GM23338 (cell line): ENCODE measurements at places on chromosomes 1 and 21. TPM values are rescaled to one million over a fixed set of nuclear protein-coding genes. Genes with fewer than 3 reads are reported as not detected.

The AMY2A gene
- total RNA-seq = not detected in 2 replicates

The NOS1AP gene
- total RNA-seq = 3.5 and 5.8 TPM in 2 replicates

The PMVK gene
- total RNA-seq = 8.1 and 11.2 TPM in 2 replicates

The ERRFI1 gene
- 51.3 and 59.8 TPM in 2 replicates for total RNA-seq

The NEGR1 gene
- total RNA-seq = 0.93 and 0.94 TPM in 2 replicates

The BSDC1 gene
- 50.7 and 55.8 TPM in 2 replicates for total RNA-seq

The TSPEAR gene
- 0.35 TPM in 1 of 2 replicates, not detected in the other for total RNA-seq

The CHIA gene
- not detected in 2 replicates for total RNA-seq

The FABP3 gene
- total RNA-seq = 19.3 and 27.9 TPM in 2 replicates

The ALX3 gene
- not detected in 2 replicates for total RNA-seq

DNA sequence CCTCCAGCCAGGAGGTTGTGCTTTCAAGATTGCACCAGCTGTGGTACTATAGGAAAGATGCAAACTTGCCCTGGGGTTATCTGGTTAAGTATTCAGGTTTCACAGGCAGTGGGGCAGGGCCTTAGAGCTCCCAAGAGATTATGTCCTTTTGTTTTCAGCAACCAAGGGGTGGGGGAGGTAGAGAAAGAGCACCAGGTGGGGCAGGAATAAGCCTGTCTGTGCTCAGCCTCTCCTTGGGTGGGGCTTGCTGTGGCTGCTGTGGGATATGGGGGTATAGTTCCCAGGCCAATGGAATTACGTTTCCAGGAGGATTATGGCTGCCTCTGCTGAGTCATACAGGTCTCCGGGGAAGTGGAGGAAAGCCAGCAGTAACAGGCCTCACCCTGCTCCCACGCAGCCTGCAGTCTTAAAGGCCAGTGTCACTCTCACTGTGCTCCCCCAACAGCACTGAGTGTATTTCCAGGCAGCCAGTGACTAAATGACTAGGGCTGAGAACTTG, 508.6 kb downstream of the RWDD3 start:
- DNase-seq = no peak

DNA sequence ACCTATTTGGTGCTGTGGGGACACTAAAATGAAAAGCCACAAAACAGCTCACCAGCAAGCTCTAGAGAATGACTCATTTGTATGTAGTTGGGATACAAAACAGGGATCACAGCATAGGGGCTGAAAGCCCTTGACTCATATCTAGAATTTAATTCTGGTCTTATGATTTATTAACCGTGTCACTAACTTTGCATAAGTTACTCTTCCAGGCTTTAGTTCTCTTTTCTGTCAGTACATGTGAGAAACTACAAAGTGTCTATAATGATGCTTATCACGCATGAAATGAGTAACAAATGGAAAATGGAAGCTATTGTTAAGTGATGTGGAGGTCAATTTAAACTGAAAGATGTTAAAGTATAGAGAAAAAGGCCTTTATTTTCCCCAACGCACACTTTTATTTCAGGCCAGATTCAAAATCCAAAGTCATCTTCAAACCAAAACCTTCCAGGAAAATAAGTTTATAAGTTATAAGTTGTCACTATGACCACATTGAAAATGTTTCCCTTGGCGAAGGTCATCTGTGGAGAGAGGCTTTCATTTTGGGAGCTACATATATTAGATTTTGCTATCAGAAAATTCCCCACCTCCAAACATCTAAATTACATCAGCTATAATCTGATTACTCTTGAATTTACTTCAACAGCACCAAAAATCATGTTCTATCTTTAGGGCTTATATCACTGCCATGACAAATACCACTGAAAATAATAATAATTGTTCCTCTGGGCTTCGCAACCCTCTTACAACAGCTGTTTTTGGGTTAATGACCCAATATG, 430.5 kb downstream of the MRPL39 start:
- DNase-seq = no peak

DNA sequence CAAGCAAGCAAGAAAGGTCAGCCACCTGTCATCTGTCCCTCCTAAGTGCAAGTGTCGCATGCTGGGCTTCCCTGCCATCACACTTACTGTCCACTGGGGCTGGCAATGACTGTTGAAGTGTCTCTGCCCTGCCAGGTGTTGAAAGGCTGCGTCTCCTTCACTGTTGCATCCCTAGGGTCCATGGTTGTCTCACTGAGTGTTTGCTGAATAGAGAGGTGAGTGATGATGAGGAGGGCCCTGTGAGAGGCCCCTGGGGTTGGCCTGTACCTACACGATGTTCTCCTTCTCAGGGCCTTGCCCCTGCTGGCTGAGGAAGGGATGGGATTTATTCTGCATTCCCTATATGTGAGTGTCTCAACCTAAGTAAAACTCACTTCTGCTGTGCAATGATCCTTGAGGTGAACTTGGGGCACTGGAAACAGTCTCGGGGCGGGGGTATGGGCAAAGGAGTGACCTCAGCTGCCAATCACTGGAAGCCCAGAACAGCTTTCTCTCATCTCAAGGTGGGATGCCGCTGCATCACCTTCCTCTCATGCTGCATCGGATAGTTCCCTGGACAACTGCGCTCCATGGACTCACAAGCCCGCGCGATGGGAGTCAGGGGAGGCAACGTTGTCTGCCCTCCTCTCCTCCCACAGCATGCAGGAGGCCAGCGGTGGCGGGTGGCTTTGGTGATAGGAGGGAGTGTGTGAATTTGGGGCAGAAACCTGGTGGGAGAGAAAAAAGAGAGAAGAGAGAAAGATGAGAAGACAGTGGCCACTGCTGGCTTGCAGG, 35.8 kb upstream of the SOX13 start:
- peak; percentile 52 for DNase-seq

- DNase-seq = no peak
Measured at GRCh38 chr1:188194916-188195315, 1366.2 kb downstream of the PLA2G4A start.

DNA sequence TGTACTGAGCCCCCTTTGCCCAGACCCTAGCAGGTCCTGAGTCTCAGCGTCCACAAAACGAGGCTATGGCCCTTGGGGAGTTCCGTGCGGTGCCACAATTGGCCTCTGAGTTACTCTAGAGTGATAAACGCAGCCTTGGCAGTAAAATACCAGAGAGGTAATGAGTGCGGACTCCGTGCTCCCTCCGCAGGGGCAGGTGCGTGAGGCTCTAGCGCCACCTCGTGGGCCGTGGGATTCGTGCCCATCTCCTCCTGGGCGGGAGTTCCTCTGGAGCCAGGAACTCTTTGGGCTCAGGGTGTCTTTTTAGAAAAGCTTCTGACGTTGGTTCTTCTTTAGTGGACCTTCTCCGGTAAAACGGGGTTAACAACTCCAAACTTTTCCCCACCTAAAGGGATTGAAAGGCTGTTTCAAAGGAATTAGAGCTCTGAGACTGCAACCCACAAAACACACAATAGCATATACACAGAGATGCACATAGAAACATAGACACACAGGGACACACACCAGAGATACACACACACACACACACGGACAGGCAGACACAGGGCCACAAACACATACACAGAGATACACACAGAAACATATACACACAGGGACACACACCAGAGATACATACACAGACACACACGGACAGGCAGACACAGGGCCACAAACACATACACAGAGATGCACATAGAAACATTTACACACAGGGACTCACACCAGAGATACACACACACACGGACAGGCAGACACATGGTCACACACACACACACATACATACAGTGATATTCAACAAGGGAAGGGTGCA, 99.4 kb downstream of the KCNJ15 start:
- DNase-seq = peak; percentile 88

DNA sequence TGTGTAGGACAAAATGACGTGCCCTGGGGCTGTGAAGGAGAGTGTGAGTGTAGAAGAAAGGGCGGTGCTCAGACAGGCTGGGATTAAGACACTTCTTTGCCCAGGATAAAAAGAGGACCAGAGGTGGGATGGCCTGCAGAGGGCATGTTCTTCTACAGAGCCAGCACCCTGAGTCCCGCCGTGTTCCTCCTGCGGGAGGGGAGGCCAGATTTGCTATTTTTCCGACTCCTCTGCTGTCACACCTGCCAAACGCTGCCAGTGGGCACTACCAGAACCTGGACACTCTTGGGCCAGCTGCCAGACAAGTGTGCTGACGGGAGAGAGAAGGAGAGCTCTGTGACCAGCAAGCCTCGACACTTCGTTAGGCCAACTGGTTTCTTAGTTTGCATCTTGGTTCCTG, 206.4 kb downstream of the PLD5 start:
- DNase-seq = no peak

DNA sequence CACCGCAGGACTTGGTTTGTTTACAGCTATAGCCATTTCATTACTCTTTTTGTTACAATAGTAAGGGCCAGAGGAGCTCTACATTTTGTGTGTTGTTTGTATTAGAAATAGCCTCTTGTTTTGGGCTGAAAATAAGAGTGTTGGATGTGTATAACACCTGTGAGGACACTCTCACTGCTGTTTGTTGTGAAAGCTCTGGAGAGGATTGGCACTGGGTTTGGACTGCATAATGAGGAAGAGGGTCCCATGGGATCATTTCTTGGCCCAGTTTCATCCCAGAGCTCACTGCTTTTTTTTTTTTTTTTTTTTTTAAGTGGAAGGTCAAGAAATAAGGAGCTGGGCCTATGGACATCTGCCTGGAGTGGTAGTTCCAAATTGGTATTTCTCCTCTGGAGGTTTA, 61.6 kb upstream of the KIAA0040 start:
- DNase-seq = no peak

DNA sequence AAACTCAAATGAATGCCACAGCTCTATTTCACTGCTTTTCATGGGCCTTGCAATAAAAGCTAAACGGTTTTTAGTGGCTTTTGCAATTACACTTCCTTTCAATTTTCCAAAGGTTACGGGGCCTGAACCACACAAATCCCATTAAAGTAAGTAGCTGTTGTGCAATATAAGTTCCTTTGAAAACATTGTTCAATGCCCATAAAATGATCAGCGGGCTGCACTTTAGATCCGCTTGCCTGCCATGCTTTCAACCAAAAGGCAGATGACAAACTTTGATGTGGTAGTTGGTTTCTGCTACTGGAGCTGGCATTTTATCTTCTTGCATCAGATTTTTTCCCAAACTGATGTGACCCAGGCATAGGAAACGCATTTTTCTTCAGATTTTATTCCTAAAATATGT, 50.2 kb downstream of the PRRX1 start:
- DNase-seq = no peak

GRCh38 chr21:28769683-28770082, 223.0 kb downstream of the LTN1 start:
- DNase-seq = no peak

DNA sequence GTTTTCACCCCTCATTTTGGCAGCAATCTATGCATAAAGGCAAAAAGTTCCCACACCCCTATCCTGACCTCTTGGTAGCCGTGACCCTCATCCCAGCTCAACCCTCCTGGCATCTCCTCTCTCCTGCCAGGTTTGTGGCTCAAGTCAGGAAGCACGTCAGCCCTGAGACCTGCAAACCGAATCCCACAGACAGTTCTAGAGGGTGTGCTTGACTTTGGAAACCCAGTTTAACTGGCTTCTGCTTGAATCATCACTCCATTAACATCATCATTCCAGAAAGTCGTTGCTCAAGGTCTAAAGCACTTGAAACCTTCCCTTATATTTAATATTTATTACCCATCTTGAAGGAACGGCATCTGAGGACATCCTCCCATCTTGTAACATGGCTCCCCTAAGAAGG, 133.4 kb upstream of the ERG start:
- no peak for DNase-seq

- DNase-seq = no peak
Measured at GRCh38 chr21:19807201-19807600, 1191.0 kb upstream of the NCAM2 start.

DNA sequence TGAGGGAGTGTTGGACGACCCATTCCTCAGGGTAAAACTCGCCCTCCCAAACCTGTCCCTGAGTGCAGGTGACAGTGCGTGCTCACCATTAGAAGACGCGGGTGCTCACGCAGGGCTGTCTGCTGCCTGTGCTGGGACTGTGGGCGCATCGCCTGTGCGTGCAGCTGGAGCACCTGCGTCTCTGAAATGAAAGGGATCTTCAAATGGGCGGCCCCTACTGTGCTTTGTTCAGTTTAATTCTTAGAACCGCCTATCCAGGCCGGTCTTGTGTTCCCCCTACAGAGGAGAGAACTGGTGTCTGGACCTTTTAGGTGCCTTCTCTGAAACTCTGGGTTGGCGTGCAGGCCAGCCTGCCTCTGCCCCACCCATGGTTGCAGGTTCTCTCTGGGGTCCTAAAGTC, 125.8 kb downstream of the PCBP3 start:
- DNase-seq = no peak

- no peak for DNase-seq
Measured at GRCh38 chr1:248816042-248816851, 9.5 kb downstream of the SH3BP5L start.

- DNase-seq = no peak
Measured at GRCh38 chr1:210800756-210801155, 333.2 kb downstream of the KCNH1 start.

DNA sequence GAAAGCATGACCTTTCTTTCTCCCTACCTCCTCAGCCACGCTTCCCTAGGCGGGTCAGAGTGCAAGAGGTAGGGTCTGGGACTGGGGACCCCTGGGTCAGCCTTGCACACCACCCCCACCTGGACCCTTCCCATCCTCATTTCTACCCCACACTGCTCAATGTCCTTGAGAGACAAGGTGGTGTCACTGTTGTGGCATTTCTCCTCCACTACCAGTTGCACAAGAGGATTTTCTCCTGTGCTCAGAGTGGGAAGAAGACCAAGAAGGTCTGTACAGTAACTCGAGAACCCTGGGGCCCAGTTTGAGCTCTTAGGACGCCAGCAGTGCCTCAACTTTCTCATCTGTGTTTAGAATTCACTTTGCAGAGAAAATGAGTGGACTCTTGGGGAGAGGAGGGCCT, 49.4 kb upstream of the CD34 start:
- no peak for DNase-seq

DNA sequence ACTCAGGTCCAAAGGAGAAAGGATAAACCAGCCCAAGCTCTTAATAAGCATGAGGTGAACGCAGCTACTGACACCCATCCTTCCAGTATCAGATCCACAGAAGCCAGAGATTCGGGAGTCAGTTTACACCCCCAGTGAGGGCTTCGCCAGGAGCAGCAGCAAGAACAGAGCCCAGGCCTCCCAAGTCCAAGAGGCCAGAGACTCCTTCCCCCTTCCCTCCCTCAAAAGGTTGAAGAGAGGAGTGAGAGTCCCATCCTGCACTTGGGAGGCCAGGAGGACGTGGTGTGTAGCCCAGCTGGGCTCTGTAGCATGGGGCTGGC, 72.8 kb downstream of the MRPL37 start:
- DNase-seq = no peak

GRCh38 chr1:212261361-212261929, 23.8 kb upstream of the PPP2R5A start:
- peak; percentile 28 for DNase-seq

DNA sequence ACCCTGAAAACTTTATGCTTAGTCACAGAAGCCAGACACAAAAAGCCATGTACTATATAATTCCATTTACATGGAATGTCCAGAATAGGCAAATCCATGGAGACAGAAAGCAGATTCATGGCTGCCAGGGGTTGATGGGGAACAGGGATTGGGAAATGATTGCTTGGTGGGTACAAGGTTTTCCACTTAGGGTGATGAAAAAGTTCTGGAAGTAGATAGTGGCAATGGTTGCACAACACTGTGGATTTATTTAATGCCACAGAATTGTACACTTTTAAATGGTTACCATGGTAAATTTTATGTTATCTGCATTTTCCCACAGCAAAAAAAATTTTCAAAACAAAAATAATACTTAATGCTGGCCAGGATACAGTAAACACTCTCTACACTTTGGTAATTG, 40.6 kb downstream of the ENAH start:
- no peak for DNase-seq

- DNase-seq = no peak
Measured at GRCh38 chr1:50570066-50570468, 146.8 kb upstream of the DMRTA2 start.
